ENCODE measurements at places on chromosomes 2 and 18. TPM values are rescaled to one million over a fixed set of nuclear protein-coding genes. Genes with fewer than 3 reads are reported as not detected.

Gene OSBPL1A
- polyA plus RNA-seq, result 0.84 TPM

Gene SLC14A1
- polyA plus RNA-seq, result 3.5 TPM

Gene UNC80
- polyA plus RNA-seq, result not detected

Gene B3GNT7
- polyA plus RNA-seq, result 3.3 TPM

Gene DOK6
- polyA plus RNA-seq, result not detected

Gene PCBP1
- 123 TPM for polyA plus RNA-seq

Gene RRM2
- 1.0 TPM for polyA plus RNA-seq

Gene DSG1
- polyA plus RNA-seq, result not detected

Gene TNS1
- not detected for polyA plus RNA-seq

Measured in IgD-negative memory B cell (primary cell).